ENCODE measurements at places on chromosomes 12 and 14.

DNA sequence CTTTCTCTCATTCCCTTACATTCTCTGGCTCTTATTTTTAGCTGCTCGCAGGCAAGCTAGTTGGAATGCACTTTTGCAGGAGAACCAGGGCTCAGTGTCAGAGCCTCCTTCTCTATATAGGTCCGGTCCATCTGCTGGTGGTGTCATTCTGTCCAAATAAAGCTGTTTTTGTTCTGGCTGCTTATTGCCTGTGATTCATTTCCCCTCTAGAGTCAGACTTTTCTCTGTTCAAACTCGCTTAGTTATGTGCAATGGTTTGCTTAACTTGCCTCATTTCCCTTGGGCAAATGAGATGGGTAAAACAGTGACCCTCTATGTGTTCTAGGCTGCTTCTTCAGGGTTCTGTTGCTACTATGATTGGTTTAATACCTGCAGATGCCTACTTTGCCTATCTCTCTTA, 2.9 kb downstream of the SMARCD1 start:
- DNase-seq = no peak

DNA sequence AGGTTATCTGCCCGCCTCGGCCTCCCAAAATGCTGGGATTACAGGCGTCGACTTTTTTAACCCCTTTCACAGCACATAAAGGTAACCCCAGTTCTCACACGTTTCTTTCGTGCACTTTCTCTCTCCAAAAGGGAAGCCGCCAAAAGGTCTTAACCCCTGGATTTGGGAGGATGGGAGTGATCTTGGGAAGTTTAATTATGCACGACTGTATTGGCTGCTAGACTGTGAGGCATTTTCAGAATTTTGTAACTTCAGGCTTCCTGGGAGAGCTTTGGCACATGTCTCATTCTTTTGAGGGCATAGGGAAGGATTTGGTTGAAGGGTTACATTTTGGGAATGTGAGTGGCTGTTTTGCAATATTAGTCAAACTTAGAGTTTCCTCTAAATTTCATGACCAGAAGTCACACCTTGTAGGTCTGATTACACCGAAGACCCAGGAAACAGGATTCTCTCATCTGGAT, 1.4 kb upstream of the SMARCC2 start:
- no peak for DNase-seq

DNA sequence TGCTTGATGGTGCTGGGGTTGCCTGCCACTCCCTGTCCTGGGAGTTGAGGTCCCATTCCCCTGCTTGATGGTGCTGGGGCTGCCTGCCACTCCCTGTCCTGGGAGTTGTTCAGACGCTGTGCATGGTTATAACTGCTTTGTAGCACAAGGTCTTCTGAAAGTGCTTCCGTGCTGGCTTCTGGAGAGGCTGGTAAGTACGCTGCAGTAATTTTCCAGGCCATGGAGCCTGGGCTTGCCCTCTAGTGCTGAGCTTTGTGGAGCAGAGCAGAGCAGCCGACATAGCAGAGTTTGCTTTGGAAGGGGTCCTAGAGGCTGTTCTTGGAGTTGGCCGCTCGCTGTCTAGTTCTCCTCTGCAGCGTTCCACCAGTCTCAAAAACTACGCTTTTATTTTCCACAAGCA, 6.3 kb downstream of the B4GALNT3 start:
- DNase-seq = no peak

DNA sequence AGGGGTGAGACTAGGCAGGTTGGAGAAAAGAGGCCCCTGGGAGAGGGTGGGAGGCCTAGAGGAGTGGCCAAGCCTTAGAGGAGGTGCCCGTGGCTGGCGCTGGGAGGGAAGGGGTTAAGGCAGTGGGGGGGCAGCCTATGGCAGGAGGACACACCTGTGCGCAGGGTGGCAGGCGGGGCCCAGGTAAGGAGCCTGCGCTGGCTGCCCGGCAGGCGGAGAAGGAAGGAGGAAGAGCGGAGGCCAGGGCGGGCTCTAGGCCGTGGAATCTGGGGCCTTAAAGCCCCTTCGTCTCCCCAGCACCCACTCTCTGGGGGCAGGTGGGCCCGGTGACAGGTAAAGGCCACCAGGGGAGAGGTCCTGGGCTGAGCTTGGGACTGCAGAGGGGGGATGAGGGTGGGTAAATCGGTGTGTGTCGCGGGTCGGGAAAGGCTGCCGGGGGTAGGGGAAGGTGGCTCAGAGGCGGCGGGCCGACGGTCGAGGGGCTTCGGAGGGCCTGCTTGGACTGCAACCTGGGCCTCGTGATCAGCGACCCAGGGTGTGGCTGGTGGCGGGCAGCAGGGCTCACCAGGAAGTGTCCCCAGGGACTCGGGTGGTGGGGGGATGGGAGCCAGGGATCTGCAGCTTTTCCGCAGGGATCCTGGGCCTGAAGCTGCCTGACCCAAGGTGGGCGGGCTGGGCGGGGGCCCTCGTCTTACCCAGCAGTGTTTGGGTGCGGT, 7.3 kb downstream of the PHB2 start:
- peak; percentile 87 for DNase-seq

GRCh38 chr12:74245458-74245857, 292.2 kb upstream of the ATXN7L3B start:
- no peak for DNase-seq

DNA sequence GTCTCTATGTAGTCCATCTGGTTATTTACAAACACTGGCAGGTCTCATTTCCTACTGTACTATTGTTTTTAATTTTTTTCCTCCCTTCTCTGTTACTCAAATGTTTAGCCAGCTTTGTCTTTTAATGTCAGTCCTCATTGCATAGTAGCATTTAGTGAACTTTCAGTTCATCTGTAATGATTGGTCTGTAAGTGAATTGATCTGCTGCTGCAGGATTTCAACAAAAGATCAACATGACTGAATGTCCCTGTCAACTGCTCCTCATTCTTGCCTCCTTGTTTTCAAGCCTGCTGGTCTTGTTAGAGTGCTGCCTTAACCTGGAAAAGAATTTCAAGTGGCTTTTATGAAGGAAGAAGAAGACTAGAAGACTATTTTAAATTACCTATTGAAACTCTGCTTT, 19.3 kb upstream of the AVPR1A start:
- no peak for DNase-seq

DNA sequence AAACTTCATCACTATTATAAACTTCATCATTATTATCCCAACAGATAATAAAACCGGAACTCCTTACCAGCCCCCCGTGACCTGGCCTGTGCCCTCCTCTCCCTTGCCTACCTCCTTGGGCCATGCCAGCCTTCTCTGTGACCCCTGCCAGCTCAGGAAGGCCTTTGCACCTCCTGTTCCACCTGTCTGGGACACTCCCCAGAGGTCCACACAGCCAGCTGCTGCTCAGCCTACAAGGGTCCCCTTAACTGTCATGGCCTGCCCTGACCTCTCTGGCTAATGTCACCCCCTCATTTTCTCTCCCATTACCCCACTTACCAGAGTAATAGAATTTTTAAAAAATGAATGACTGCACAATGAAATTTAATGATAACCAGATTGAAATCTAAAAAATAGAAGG, 121.0 kb downstream of the NCOR2 start:
- DNase-seq = no peak

- DNase-seq = peak; percentile 80
Measured at GRCh38 chr12:1907652-1908611, 10.5 kb downstream of the CACNA2D4 start.

DNA sequence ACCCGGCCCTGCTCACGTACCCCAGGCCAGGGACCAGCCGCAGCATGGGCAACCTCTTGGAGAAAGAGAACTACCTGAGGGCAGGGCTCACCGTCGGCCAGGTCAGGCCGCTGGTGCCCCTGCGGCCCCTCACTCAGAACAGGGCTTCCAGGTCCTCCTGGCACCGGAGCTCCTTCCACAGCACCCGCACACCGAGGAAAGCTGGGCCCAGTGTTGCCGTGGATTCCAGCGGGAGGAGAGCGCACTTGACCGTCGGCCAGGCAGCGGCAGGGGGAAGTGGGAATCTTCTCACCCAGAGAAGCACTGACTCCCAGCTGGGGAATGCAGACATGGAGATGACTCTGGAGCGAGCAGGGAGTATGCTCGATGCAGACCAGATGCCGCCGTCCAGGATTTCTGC, 7.9 kb upstream of the VAMP1 start:
- DNase-seq = no peak

DNA sequence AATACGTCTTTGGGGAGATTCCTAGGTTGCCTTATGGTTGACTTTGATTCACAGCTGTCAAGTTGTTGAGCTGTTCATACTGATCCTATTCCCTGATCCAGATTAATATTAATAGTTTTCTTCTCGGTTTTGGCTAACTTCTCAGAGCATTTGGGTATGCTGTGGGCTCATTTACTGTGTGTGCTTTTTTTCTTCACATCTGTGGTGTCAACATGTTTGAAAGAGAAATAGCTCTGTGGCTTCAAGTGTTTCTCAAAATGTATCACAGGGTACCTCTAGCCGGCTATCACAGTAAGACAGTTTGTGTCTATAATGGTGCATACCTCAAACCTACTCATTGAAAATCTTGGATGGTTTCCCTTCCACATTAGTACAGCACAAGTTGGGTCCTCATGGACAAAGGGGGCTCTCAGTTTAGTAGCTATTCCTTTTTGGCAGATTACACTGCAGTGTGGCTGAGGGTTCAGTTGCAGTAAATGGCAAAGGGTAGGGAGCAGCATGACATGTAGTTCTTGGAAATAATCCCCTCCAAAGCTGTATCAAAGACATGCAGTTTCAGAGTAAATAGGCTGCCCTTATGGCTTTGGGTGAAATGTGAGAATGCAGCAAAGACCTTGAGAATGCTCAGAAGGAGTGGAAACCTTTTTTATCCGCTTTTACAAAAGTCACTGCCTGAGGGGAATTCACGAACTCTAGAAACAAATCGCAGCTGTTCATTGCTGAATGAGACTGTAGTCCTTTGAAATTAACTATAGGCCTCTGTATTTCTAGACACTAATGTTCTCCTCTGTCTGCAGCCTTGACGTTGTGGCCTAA, 102.4 kb upstream of the ATF1 start:
- no peak for DNase-seq

DNA sequence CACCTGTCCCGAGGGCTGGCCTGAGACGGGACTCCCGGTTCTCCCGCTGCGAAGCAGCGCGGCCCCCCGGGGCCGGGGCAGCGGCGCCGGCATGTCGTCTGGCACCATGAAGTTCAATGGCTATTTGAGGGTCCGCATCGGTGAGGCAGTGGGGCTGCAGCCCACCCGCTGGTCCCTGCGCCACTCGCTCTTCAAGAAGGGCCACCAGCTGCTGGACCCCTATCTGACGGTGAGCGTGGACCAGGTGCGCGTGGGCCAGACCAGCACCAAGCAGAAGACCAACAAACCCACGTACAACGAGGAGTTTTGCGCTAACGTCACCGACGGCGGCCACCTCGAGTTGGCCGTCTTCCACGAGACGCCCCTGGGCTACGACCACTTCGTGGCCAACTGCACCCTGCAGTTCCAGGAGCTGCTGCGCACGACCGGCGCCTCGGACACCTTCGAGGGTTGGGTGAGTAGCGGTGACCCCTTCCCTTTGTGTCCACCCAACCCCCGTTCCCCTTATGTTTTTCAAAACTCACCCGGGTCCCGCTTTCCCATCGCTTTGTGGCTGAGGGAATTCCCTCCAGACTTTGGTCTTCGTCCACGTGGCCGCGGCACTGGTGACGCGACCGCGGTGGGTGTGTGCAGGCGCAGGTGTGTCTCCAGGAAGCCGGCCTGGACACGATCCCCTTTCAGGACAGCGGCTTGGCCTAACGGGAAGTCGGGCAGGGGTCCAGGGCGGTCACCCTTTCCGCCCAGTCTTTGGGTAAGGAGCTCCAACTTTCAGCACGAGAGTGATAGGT, 826 bp downstream of the PRKCH start:
- DNase-seq = peak; percentile 74

DNA sequence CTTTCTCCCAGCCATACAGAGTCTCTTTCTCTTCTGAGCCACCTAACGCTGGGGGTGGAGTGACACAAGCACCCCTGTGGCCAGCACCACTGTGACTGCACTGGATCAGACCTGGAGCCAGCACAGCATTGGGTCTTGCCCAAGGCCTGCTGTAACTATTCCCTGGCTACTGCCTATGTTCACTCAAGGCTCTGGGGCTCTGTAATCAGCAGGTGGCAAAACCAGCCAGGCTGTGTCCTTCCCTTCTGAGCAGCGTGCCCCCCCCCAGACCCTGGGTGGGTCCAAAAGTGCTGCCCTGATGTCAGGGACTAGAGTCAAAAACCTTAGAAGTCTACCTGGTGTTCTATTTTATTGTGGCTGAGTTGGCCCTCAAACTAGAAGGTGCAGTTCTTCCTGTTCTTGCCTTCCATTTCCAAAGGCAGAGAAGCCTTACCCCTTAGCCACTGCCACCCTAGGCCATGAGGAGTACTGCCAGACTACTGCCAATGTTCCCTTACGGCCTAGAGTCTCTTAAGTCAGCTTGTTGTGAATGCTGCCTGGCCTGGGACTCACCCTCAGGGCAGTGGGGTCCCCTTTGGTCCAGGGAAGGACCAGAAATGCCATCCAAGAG, 49.9 kb downstream of the PELI2 start:
- no peak for DNase-seq

DNA sequence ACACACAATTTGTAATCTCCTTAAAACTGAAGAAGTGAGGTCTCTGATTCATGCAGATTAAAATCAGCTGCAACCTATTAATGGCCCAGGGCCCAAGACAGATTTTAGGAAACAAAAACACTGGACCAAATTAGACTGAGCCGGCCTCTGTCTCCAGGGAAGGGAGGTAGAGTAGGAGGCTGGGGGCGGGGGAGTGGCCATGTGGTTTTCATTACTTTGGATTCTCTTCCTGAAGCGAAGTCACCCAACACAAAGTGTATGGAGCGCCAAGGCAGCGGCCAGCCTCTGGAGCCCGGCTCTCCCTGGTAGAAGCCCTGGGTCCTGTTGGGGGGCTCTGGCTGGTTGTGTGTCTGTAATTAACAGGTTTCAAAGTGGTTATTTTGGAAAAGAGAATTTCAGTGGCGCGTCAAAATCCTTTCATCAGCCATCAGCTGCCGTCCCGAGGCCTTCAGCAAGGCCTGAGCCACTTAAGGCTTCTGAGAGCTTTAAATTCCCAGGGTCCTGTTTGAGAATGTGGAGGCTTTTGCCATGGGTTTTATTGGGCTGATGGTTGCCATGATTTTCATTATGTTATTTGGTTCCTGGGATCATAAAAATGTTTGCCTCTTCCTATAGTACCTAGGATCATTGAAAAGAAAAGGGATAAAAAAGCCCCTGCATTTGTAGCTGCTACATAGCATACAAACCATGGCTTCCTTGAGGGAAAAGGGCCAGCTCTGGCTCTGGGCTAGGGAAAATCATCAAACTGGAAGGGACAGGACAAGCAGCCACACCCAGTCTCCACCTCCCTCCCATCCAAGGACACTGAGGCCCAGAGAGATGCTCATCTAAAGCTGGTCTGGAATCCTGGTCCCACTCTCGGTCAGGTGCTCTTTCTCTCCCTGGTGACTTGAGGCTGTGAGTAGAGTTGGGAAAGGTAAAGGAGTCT, 282.4 kb downstream of the ZFP36L1 start:
- DNase-seq = no peak

- no peak for DNase-seq
Measured at GRCh38 chr12:9034095-9034494, 44.7 kb downstream of the KLRG1 start.

- DNase-seq = no peak
Measured at GRCh38 chr12:27840229-27840999, 60.4 kb upstream of the MANSC4 start.

GRCh38 chr12:18502422-18502968, 235.3 kb downstream of the PLCZ1 start:
- no peak for DNase-seq

GRCh38 chr12:47413806-47414205, 292.0 kb downstream of the RPAP3 start:
- DNase-seq = no peak

All from T47D (cell line).